CD8-positive, alpha-beta memory T cell (primary cell): ENCODE measurements at places on chromosomes 6 and 20. TPM values are rescaled to one million over a fixed set of nuclear protein-coding genes. Genes with fewer than 3 reads are reported as not detected.
A peak's percentile ranks its signal among the peaks of the same experiment; 100 is the strongest.

The RNF146 gene
- 22.0 TPM for total RNA-seq

The SDCBP2 gene
- total RNA-seq: 3.7 TPM

The OR2H2 gene
- not detected for total RNA-seq

DNA sequence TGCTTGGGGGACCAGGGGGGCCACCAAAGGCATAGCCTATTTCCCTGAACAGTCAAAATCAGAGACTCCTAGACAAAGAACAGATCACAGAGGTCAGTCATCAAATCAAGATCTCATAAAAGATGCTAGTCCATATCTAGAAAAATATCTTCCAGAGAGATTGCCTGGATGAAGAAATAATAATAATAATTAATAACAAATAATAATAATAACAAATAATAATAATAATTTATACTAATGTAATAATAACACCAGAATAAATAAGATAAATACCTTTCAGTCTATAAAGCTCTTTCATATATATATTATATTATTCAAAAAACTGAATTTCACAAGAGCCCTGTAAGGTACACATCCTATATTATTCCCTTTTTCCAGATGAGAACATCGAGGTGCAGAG is 129.6 kb downstream of the PAX1 start:
- no peak for DNase-seq

- DNase-seq: peak; percentile 33
These were observed 32.0 kb downstream of the ARHGAP40 start for GRCh38 chr20:38633577-38634093.

- DNase-seq: no peak
These were observed 44.4 kb upstream of the NEDD9 start for GRCh38 chr6:11276911-11277274.
